ENCODE measurements at places on chromosomes 5 and 9.

GRCh38 chr5:59187857-59188256 is 605.0 kb downstream of the RAB3C start:
- no peak for DNase-seq

- DNase-seq: no peak
Observed at GRCh38 chr5:179414459-179415261, 69.4 kb upstream of the ADAMTS2 start.

DNA sequence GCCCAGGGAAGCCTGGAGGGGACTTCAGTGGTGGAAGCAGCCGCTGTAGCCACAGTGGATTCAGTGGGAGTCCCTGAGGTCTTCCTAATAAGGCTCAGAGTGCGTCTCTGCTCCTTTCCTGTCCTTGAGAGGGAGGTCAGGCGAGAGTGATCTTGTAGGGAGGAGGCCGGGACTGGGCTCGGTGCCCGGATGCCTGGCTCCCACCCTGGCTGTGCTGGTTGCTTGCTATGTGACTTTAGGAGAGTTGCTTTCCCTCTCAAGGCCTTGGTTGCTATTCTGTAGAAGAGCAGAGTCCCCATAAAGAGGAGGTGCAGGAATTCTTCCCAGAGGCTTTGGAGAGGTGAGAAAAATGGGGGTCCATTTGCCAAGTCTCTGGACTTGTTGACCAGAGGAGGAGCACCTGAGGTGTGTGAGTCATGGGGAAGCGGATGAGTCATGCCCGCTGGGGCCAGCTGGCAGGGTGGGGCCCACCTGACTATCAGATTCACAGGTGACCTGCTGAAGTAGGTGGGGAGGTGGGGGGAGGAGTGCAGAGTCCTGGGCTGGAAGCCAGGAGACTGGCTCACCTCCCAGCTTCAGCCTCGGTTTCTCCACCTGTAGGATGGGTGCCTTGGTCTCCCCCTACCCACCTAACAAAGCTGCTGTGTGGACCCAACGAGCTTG is 13.8 kb downstream of the GSN start:
- DNase-seq: no peak

DNA sequence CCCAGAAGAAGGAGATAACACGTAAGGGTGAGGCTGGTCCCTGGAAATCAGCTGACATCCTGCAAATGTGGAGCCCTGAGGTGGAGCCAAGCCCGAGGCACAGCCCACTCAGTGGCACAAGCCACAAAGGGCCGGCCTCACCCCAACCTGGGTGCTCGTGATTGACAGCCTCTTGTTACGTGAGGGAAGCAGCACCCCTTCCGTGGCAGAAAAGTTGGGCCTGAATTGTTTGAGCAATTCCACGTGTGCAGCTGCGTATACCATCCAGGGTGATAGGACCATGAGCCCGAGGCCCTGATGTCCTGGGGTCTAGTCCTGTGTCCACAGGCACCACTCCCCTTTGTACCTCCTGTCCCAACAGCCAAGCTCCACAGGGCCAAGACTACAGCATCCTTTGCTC is 4.8 kb downstream of the ORM2 start:
- DNase-seq: no peak

DNA sequence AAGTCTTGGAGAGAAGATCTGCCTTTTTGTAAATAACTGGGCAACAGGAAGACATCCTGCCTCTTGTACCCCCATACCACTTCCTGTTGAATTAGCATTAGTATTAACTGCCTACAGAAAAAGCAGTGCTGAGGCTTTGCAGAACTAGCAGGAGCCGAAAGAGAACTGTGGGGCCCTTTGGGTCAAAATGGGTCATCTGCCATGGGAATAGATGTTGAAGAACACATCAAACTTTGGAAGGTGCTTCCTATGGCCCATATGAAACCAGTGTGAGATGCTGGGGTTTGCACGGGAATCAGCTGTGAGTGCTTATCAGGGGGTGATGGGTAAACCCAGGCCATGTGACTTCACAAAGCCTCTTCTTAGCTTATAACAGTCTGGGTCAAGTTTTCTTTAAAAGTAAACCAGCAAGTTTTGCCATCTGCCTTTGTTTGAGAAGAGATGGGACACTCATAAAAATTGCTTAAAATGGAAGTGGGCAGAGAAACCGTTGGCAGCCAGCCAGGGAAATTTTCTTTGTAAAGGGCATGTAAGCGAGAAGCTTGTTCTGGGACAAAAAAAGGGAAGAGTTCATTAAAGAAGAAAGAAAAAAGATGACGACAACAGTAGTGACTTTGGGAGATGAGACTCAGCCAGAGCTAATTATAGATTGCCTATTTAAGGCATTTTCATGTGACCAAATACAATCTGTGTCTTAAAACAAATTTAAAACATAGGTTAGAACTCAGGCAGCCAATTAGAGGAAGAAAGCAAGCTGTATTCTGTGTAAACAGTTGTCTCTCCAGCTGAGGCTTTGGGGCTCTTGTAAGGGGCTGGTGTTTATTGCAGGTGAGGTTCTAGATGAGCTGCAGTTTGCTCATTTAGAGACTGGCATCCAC is 4.4 kb downstream of the SLC25A25 start:
- peak; percentile 66 for DNase-seq

DNA sequence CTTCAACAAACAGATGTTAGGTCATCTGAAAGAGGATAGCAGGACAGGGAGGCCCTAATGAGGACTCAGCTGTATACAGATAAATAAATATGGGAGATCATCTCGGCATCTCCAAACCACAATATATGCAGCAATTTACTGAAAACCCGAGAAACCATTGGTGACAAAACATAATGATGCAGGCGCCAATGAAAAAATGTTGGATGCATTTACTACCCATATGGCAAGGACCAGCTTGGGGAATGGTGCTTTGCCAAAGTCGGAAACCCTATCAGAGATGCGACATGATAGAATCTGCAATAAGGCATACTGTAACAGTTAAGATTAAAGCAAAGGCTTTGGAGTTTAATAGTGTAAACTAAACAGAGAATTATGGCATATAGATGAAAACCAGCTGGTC is 92.0 kb downstream of the SNCAIP start:
- DNase-seq: no peak

GRCh38 chr5:169838688-169839087 is 141.6 kb downstream of the INSYN2B start:
- no peak for DNase-seq

GRCh38 chr5:76547891-76548524 is 75.2 kb downstream of the F2RL2 start:
- DNase-seq: no peak

- no peak for DNase-seq
Observed at GRCh38 chr9:88646539-88647300, 111.7 kb downstream of the NXNL2 start.

- DNase-seq: no peak
Observed at GRCh38 chr5:5221724-5222123, 81.6 kb downstream of the ADAMTS16 start.

- no peak for DNase-seq
Observed at GRCh38 chr5:110873773-110874437, 135.1 kb downstream of the SLC25A46 start.

DNA sequence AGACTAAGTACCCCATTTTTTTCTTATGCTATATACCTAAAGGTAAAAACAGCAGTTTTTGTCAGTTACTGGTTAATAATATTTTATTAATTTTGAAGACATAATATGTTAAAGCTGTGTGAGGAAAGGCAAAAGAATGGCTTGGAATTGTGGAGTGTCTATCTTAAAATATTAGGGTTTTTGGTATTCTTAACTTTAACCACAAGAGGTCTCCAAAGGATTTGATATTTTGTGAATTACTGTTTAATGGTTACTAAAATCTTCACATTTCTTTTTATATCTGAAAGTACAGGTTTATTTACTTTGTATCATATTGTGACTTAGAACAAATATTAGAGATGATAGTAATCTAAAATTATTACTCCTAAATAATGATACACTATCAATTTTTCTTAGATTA is 32.0 kb upstream of the DHFR start:
- DNase-seq: no peak

GRCh38 chr5:105849701-105850100 is 1821.0 kb downstream of the EFNA5 start:
- no peak for DNase-seq

DNA sequence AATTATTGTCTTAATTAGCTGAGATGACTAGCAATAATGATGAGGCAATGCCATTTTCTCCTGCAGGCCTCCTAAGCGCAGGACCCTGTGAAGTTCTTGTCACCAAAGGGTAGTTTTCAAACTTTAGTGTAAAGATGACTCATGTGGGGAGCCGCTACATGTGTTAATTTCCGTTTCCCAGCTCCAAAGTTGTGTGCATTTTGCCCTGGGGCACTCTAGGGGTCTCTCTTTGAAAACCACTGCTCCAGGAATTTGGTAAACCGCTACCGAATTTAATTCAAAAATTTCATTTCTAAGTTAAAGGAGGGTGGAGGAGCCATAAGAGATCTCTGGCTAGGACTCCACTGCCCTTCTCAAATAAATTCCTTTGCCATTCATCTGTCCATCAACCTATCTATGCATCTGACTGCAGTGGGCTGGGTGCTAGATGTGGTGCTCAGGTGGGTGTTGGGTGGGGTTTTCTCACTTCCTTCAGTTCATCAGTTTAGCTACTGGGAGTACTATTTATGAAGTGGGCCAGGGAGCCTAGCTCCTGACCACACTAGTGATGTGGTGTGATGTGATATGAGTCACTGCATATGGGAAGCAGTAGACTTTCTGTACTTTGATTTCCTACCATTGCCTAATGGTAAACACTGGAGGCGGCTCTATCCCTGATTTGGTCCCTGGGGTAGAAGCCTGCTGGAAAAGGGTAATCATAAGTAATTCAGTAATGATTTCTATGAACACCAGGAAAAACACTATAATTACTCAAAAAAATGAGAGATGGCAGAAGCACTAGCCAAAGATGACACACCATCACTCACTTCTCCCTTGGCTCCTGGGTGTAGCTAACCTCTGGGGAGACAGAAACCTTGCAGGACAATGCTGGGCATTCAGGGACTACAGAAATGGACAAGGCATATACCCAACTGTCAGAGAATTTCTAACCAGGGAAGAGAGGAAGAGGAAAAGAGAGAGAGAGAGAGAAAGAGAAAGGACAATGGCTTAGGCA is 4.0 kb upstream of the ZSWIM6 start:
- DNase-seq: no peak

DNA sequence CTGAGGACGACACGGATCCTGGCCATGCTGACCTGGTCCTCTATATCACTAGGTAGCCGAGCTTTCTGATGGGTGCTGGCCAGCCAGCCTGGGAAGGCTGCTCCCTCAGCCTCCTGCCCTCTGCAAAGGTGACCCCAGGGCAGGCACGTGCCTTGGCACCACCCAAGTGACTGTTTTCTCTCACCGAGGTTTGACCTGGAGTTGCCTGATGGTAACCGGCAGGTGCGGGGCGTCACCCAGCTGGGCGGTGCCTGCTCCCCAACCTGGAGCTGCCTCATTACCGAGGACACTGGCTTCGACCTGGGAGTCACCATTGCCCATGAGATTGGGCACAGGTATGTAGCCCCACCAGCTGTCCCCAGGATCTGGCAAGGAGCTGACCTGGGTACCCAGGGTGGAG is 3.8 kb downstream of the ADAMTS13 start:
- DNase-seq: no peak

- DNase-seq: no peak
Observed at GRCh38 chr5:135264451-135265440, 134.3 kb downstream of the MACROH2A1 start.

- no peak for DNase-seq
Observed at GRCh38 chr9:125521462-125522327, 185.3 kb downstream of the MAPKAP1 start.

- DNase-seq: no peak
Observed at GRCh38 chr5:82169892-82170291, 108.3 kb downstream of the RPS23 start.

GRCh38 chr5:172953776-172954675 is 5.2 kb upstream of the RPL26L1 start:
- DNase-seq: no peak

DNA sequence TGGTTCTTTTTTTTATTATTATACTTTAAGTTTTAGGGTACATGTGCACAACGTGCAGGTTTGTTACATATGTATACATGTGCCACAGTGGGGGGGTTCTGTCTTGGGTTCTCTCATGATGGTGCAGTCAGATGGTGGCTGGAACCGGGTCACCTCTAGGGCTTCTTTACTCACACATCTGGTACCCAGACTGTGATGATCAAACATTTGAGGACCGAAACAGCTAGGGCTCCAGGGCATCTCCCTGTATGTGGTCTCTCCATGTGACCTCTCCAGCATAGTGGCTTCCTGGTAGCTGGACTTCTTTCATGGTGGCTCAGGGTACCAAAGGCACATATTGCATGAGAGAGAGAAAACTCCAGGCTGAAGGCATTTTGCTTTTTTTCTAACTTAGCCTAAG is 9.8 kb upstream of the CRHBP start:
- DNase-seq: no peak

DNA sequence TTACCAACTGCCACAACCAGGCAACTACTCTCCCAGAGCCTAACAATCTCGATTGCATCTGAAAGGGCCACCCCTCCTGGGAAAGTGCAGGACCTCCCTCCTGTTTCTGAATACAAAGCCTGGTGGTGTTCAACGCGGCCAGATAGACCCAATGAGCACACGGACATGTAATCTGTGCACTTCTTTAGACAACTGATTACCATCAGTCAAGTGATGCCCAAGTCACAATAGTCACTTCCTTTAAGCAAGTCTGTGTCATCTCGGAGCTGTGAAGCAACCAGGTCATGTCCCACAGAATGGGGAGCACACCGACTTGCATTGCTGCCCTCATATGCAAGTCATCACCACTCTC is 739 bp downstream of the C9orf72 start:
- peak; percentile 53 for DNase-seq

DNA sequence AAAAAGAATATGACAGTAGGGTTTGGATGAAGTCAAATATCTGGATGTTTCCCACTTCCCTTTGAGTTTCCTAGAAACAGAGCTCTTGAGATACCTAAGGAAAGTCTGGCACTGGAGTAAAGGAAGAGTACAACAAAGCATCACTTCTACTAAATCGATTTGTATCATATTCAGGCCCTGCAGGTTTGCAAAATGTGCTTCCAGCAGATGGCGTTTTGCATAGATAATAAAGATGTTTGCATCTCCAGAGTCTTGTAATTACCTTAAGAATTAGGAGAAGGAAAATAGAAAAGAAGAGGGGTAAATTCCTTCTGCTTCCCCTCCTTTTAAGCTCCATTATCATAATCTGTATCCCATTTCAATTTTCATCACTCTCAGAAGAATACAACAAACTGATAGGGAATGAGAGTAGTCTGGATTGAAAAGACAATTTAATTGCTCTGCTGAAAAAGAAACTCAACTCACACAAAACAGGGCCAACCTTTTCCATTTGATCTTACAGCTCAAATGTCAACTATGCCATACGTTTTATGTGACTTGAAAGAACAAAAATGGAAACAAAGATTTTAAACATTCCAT is 380.4 kb downstream of the PTPRD start:
- no peak for DNase-seq

GRCh38 chr9:2962471-2963172 is 118.7 kb upstream of the PUM3 start:
- DNase-seq: no peak

GRCh38 chr5:56350597-56351170 is 117.6 kb upstream of the ANKRD55 start:
- DNase-seq: no peak
